Glutamatergic neuron (in vitro differentiated cells): ENCODE measurements at places on chromosomes 2 and 18. TPM values are rescaled to one million over a fixed set of nuclear protein-coding genes. Genes with fewer than 3 reads are reported as not detected.

The GKN2 gene
- not detected for total RNA-seq

The C2orf66 gene
- 0.34 TPM for total RNA-seq

The CARF gene
- total RNA-seq, result 9.1 TPM

The GCG gene
- total RNA-seq, result not detected

The ARL4C gene
- total RNA-seq, result 23.2 TPM

The IL37 gene
- not detected for total RNA-seq

DNA sequence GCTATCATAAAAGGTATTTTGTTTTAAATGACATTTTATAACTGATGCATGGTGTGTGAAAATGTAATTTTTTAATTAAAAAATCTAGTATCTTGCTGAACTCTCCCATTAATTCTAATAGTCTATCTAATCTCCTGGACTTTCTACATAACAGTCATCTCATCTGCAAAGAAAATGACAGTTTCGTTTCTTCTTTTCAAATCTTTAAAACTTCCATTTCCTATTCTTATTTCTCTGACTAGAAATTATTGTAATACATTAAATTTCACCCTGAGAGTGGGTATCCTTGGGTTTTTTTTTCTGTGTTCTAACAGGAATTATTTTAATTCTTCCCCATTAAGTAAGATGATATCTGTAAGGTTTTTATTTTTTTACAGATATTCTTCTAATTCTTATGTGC is 120.1 kb downstream of the KCNF1 start:
- peaks cover 5% of the 10 kb centered on the region for H3K27me3 ChIP-seq
- no peak overlapping the region for H3K27ac ChIP-seq
- peaks cover 18% of the 10 kb centered on the region for H3K36me3 ChIP-seq
- no peak overlapping the region for H3K4me3 ChIP-seq
- DNase-seq, result no peak
- no peaks in the 10 kb centered on the region for H3K4me1 ChIP-seq

GRCh38 chr18:10009321-10010144 is 95.7 kb downstream of the VAPA start:
- H3K4me3 ChIP-seq, result no peak overlapping the region
- H3K27me3 ChIP-seq, result peaks cover 2% of the 10 kb centered on the region

DNA sequence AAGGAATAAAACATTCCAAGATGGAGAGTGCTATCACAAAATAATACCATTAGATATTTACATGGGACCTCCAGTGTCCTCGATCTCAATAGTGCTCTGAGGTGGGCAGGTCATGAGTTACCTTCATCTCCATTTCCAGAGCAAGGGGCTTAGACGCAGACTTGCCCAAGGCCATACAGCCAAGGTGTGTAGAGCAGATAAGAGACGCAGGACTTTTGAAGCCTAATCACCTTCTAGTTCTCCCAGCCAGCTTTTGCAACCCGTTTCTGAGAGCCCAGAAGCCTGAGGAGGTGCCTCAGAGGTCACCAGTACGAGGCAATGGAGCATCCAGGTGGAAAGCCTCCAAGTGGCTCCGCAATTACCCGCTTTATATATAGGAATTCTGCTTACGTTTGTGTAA is 294.7 kb downstream of the LNPK start:
- no peak overlapping the region for H3K4me3 ChIP-seq
- DNase-seq, result no peak
- peaks cover 20% of the 10 kb centered on the region for H3K36me3 ChIP-seq
- H3K27ac ChIP-seq, result no peak overlapping the region

DNA sequence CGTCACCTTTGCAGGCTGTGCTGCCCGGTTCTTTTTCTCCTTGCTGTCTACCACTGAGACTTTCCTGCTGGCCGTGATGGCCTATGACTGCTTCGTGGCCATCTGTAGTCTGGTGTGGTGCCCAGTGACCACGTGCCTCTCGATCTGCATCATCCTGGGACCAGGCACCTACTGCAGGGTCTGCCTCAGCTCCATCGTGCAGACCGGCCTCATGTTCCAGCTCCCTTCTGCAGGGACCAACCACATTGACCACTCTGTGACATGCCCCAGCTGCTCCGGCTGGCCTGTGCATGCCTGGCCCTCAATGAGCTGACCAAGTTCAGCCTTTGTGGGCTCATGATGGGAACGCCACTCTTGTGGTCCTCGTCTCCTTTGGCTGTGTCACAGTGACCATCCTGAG is 26.7 kb downstream of the COPS9 start:
- no peak for DNase-seq
- H3K36me3 ChIP-seq, result peaks cover 17% of the 10 kb centered on the region
- H3K27ac ChIP-seq, result no peak overlapping the region
- H3K4me1 ChIP-seq, result peaks cover 12% of the 10 kb centered on the region
- no peak overlapping the region for H3K4me3 ChIP-seq

GRCh38 chr2:20129331-20130159 is 78.1 kb upstream of the LAPTM4A start:
- H3K4me1 ChIP-seq, result peaks cover 3% of the 10 kb centered on the region
- DNase-seq, result no peak
- H3K4me3 ChIP-seq, result no peak overlapping the region
- H3K27me3 ChIP-seq, result no peaks in the 10 kb centered on the region
